Stimulated activated CD4-positive, alpha-beta T cell treated with anti-CD3 and anti-CD28 coated beads, Interleukin-15, amount 100 ng/mL, for 24 hours (primary cell): ENCODE measurements at places on chromosomes 12 and 14.

DNA sequence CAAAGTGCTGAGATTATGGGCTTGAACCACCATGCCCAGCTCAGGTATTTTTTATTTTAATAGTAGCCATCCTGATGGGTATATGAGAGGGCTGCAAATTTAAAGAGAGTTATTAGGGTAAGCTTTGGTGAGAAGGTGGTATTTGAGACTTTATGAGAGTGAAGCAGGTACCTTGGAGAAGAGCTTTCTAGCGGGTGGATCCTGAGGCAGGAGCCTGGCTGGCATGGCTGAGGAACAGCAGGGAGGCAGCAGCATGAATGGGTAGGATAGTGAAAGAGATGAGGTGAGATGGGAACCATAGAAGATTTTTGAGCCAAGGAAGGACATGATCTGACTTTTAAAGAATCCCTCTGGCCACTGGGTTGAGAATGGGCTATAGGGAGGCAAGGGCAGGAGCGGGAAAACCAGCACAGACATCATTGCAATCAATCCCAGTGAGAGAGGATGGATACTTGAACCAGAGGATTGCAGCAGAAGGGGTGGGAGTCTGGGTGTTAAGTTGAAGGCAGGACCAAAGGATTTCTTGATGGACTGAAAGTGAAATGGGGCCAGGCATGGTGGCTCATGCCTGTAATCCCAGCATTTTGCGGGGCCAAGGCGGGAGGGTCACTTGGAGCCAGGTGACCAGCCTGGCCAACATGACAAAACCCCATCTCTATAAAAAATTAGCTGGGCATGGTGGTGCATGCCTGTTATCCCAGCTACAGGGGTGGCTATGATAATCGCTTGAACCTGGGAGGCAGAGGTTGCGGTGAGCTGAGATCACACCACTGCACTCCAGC lies 5.7 kb downstream of the SVOP start:
- DNase-seq = no peak

DNA sequence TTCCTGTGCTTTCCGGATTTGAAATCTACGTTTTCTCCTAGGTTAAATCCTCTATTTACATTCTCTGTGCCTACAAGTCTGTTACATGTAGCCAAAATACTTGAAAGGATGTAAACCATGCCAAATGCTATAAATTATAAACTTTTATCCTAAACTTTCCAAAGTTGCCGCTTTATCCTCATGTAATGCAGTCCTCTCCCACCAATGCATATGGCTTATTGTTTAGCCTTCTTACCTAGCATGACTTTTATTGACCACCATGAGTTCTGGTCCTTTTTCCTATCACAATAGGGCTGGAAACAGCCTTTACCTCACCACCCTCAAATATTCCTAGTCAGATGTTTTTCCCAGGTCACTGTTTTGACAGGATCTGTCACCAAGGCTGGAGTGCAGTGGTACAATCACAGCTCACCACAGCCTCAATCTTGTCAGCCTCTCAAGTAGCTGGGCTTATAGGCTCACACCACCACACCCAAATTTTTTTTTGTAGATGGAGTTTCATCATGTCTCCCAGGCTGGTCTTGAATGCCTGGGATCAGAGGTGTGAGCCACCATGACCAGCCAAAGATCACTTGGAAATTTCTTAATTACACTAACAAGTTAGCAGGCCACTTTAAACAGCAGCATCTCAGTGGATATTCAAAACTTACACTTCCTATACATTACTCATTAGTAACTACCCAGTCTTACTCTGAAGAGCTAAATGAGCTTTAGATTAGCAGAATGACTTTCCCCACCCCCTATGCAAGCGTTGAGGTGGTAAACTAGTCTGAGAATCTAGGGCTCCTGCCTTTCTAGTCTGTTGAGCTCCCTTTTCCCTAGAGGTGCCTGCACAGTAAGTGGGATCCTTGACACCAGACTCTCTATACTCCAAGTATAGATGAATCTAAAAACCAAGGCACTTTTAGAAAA lies 4.1 kb downstream of the TUBA1B start:
- DNase-seq = no peak

DNA sequence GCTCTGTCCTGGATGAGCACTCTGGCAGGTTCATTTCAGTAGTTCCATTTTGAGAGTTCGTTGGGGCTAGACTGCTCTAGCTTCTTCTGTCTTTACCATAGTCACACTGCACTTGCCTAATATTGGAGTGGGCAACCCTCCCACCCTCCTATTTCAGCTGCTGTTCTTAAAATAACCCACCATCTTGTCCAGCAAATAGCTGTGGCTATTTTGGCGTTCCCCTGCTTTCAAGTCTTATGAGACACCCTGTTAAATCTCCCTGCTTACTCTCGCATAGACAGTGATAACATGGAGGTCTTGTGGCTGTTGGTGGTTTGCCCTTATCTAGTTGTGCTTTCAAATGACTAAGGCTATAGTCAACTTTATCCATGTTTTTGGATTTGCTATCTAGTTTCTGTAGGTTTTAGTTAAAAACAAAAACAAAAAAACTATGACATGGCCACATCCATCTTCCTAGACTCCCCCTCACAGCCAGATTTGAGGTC lies 65.5 kb downstream of the LRP6 start:
- DNase-seq = no peak

DNA sequence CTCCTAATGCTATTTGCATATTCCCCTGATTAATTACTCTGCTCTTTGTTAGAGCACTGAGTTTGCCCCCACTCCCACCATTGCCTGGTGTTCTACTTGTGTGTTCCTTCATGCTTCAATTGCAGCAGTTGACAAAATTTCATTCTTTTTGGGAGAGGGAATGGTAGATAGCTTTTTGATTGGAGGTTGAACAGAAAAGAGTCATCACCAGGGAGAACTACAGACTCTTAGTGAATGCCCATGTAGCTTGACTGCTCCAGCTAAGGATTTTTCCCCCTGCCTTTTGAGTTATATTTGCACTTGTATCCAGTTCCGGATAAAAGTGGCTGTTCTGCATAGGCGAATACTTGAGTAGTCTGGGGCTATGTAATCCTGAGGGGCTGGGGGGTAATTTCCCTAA lies 183.9 kb downstream of the ETNK1 start:
- no peak for DNase-seq

DNA sequence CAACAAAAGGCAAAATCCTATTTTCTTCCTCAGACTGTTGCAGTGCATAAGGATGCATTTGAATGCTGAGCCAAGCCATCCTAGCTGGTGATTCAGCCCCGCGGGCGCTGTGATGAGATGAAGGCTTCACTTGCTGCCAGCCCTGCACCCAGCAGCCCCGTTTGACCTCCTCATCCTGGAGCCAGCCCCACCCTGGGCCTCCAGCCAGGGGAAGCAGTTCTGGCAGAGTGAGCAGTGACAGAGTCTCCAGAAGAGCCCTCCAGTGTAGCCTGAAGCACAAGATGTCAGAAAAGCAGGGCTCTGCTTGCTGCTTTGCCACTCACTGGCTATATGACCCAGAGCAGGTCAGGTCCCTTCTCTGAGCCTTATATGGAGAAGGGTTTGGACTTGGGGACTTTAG lies 96.2 kb upstream of the HSPB8 start:
- DNase-seq = no peak

- DNase-seq = peak; percentile 15
These were observed 14.1 kb downstream of the RILPL1 start for GRCh38 chr12:123519141-123520001.

GRCh38 chr12:122965321-122965751 lies 927 bp downstream of the ABCB9 start:
- DNase-seq = no peak

DNA sequence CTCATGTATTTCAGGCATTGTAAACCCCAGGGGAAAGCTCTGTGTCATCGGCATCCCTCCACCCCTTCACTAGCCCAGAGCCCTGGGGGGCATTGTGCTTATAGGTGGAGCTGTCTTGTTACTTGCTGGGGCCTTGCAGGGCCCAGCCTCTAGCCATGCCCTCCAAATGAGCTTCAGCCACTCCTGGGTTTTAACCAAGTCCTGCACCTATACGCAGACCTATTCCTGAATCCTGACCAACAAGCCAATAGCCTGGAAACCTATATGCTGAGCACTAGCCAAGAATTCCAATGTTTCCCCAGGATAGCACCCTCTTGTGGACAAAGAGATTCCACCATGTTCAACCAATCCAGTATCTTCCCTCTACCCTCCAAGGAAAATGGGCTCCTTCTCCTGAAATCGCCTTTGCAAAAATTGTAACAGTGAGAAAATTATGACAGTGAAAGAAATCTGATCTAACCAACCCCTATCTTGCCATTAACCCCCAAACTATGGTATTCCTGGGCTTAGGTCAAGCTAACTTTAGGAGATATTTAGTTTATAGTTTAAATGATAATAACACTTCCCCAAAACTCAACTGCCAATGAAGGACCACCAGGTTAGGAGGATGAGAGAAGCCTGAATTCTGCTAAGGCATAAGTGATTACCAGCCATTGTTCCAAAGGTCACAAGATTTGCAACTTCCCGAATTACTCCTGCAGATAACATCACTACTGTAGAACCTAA lies 55.5 kb downstream of the TTC7B start:
- no peak for DNase-seq

- DNase-seq = no peak
These were observed 79.8 kb downstream of the PRORP start for GRCh38 chr14:35202195-35202594.

GRCh38 chr14:77657280-77657679 lies 40.8 kb upstream of the SPTLC2 start:
- DNase-seq = no peak

DNA sequence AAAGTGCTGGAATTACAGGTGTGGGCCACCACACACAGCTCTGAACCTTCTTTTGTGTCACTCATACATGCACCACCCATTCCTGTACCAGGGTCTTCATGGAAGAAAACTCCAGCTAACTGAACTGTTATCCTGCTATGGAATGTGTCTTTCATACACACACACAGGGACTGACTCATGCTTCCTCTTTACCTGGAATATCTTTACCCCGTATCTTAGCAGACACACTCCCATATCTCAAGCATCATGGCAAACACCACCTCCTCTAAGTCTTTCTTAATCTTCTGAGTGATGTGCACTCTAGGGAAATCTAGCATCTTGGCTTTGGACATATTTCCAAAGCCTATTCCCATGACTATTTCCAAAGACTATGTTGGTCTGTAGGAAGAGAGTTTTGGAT lies 35.0 kb upstream of the DTX1 start:
- DNase-seq = no peak

DNA sequence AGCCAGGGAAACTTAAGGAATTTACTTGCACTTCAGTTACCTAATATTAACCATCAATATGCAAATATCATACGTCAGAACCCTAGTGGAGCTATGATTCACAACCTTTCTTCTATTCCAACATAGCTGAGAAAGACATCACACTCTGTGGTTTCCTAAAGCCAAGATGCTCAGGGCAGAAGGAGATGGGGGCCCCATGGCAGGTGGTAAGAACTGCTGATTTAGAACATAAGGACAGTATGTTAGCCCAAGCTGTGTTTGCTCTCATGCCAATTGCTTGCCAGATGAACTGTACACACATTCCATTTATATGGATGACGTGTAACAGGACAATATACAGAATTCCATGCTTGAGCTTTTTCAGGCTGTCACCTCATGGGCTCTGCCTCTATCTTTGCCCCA lies 34.6 kb downstream of the HECTD4 start:
- DNase-seq = no peak

GRCh38 chr14:77906446-77906845 lies 106.5 kb downstream of the ADCK1 start:
- DNase-seq = no peak

DNA sequence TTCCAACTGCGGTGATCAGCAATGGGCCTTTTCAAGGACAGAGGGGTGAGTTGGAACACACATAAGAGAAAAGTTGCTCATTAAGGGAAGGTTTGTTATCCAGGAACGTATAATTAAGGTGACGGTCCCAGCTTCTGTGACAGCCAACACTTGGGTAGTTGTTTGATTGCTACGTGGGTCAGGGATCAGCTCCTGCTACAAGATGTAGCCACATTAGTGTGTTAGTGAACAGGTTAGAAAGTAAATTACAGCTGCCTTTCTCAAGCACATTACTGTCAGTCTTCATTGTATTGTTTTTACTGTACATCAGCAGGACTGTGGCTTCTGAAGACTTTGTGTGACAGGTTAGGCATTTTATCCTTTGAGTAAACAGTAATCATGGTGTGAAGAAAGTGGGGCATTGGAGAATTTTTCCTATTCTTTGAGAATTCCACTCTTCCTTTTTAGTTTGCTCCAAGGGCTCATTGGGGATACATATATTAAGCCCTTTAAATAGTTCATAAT lies 230.5 kb downstream of the EGLN3 start:
- no peak for DNase-seq

DNA sequence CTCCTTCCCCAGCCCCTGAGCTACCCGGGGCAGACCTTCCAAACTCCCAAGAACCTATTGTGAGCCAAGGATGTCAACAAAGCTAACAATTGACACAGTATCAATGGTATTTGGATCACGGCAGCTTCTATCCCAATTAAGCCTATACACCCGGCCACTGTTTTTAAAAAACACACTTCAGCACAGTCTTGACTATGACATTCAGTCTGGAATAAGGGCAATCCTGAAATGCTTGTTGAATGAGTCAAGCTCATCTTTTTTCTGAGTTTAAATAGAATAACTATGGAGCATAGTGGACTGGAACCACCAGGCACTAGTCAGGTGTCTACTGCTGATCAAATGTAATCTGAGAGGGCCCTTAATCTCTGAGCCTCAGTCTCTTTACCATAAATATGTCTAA lies 5.7 kb downstream of the DENND5B start:
- DNase-seq = no peak

GRCh38 chr12:123028475-123028874 lies 48.0 kb downstream of the ARL6IP4 start:
- DNase-seq = no peak

DNA sequence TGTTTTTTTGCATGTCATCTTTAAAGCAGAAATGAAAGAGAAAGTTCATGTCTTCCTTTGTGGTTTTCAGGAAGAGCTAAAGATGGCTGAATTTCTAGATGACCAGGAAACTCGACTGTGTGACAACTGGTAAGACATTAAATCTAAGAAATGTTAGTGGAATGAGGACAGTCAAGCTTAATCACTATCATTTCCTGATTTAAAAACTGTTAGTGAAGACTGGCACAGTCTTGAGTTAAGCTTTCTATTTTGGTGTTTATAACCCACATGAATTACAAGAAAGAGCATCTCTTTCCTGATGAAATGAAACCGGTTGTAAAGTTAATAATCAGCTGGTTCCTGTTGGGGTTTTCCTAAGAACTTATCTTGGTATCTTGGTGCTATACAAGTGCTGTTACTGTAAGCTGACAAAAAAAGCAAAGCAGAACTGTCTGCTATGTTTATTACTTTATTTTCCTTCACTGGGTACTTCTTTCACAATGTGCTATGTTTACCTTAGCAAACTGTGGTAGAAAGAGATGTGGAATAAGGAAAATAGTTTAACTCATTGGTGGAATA lies 5.2 kb downstream of the TRAFD1 start:
- no peak for DNase-seq

- DNase-seq = no peak
These were observed 365.6 kb downstream of the NELL2 start for GRCh38 chr12:44510510-44510909.

GRCh38 chr12:91804533-91804932 lies 341.1 kb downstream of the BTG1 start:
- no peak for DNase-seq

DNA sequence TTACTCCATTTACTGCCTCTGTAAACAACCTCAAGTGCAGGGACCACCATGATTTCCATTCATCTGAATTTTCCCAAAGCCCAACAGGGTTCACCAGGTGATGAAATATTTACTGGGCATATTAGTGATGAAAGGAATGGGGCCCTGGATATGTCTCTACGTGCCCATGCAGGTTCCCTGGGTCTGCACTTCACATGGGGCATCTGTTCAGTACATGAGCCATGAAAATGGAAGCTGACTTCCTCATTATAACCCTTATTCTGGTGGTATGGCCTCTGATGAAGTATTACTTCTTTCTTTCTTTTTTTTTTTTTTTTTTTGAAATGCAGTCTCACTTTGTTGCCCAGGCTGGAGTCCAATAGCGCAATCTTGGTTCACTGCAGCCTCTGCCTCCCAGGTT lies 26.5 kb upstream of the CORO1C start:
- DNase-seq = no peak
